ENCODE measurements at places on chromosomes 1 and 21. TPM values are rescaled to one million over a fixed set of nuclear protein-coding genes. Genes with fewer than 3 reads are reported as not detected.

DNA sequence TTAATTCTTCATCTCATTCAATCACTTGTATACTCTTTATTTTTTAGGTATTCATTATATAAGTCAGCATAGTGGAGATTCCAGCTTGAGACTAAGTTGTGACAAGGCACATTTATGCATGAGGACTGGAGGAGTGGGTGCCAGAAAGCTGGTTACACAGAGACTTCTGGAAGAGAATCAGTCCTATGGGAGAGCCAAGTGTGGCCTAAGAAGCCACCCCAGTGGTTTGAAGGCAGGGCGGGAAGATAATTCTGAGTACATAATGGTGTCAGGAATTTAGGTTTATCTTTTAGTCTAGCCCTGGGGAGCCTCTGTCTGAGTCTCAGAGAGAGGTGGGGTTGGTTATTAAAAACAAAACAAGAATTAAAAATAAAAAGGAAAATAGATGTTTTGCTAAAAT is 83.0 kb downstream of the SPAG17 start:
- no peak for DNase-seq

DNA sequence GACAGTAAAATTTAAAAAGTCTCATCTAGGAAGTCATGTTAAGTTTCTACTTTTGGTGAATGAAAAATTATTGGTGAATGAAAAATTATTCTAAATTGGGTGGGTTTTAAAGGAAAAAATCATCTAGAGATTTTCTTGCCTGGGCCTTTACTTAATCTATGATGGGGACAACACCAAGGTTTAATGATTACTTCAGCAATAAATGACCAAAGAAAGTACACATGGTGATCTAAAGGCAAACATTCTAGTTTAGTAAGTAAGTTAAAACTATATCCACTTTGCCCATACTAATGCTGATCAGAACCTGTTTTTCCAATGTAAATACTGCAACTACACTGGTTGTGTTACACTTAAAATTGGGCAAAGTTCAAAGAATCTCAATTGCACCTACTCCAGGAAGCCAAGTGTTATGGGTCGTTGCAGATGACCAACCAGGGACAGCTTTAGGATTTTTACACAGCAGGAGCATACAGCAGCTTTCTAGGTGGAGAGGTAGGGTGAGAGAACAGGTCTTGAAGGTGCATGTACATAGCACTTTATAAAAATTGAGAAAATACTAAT is 14.6 kb upstream of the RPL5 start:
- no peak for DNase-seq

ZBTB8B gene
- polyA plus RNA-seq: 0.03 TPM

GRCh38 chr1:45172005-45172404 is 34.4 kb downstream of the ZSWIM5 start:
- peak; percentile 51 for DNase-seq

IGSF9 gene
- 0.54 TPM for polyA plus RNA-seq

RCSD1 gene
- not detected for polyA plus RNA-seq

PCBP3 gene
- 0.34 TPM for polyA plus RNA-seq

HAO2 gene
- not detected for polyA plus RNA-seq

CCDC27 gene
- polyA plus RNA-seq: not detected

REG4 gene
- polyA plus RNA-seq: not detected

EXO1 gene
- polyA plus RNA-seq: 19.7 TPM

DNA sequence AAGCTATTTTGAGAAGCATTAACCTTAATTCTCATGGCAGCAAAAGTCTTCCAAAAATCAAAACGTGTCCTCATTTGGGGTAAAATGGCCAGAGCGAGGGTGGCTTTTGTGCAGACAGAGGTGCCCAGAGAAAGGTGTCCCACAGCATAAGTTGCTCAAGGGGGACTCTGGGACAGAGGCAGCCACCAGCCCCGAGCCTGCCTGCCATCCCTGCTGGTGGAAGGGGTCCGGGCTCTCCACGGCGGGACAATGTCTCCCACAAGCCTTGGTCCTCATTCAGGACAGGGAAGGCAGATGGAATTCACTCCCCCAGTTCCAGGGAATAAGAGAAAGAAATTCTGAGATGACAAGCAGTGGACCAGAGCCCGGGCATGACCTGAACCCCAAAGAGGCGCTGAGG is 12.6 kb upstream of the ARHGEF16 start:
- DNase-seq: no peak

DNA sequence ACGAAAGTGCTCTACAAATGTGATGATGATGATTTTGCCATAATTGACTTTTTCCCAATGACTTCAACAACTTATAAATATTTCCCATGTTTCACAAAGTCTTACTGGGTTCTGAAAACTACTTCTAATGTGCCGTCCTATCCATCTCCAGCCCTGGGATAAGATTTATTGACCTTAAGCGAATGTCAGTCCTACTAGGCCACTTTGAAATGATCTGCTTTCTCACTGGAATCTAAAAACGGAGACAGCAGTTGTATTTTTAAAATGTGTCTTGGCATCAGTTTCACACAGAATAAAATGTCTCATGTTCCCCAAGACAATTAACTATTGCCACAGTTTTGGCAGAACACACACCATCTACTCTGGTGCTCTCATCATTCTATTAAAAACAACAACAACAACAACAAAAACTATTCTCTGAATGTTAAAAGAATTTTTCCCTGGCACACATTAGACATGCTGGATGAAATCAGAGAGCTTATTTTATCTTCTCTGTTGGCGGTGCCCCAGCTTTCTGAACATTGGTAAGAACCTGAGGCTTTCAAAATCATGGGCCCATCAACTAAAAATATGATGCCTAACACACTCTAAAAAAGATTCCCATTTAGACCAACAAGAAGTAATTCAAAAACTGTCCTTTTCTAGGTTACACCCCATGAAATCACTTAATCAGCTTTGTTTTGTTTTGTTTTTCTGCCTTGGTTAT is 23.1 kb upstream of the DNASE2B start:
- DNase-seq: no peak

GRCh38 chr21:29145354-29145782 is 14.9 kb downstream of the MAP3K7CL start:
- peak; percentile 3 for DNase-seq
